AG08395 (cell line): ENCODE measurements at places on chromosomes 13 and 19.

GRCh38 chr19:18501832-18502231 is 20.0 kb downstream of the ELL start:
- no peak for DNase-seq

- DNase-seq = no peak
Observed at GRCh38 chr13:21611385-21611784, 7.4 kb upstream of the MICU2 start.

- no peak for DNase-seq
Observed at GRCh38 chr19:41194157-41194552, 1.1 kb downstream of the CYP2S1 start.

DNA sequence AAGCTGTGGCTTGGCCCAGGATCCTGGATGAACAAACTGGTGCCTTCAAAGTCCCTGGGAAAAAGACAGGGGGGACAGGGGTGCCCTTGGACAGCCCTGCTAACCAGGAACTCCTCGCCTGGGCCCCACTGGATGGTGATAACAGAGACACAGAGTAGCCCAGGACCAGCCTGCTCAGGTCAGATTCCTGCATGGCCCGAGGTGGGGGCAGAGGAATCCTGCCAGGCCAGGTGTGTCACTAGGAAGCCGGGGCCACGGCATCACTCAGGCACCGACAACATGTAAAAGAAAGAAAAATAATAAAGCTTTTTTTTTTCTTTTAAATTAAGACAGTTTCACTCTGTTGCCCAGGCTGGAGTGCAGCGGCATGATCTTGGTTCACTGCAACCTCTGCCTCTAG is 5.6 kb upstream of the RPL18A start:
- DNase-seq = no peak

- no peak for DNase-seq
Observed at GRCh38 chr19:47674548-47674947, 38.7 kb upstream of the EHD2 start.

- no peak for DNase-seq
Observed at GRCh38 chr13:36681894-36682624, 8.2 kb downstream of the SERTM1 start.

DNA sequence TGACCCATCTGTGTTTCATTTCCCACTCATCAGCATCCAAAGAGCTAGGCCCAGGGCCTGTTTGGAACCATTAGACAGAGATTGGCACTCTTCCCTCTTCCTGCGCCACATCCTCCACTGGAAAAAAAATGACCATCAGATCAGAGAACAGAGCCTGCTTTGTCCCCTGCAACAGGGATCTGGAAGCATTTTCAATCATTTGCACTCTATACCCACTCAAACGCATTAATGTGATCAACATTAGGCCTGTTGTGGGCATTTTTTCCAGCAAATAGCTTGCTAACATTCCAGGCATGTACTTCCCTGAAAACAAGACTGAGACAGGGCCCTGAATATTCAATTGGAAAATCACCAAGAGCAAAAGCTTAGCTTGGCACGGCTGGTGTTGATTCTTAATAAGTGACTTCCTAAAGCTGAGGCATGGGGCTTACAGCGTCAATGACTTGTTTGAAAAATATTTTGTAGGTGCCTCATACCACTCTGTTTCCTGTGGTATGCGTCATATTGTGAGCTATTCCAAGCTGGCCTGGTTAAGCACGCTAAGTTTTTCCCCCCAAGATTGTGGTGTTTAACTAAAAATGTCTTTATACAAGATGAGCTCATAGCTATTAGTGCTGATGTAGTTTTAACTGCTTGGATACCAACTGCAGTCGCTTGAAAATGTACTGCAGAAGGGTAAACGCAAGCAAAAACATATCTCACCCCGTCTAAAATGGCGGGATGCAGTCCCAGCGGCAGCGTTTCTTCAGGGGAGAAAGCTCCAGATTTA is 404.4 kb downstream of the SPRY2 start:
- DNase-seq = peak; percentile 93

- DNase-seq = no peak
Observed at GRCh38 chr13:89515948-89516347, 1831.5 kb upstream of the MIR17HG start.

- no peak for DNase-seq
Observed at GRCh38 chr13:50707628-50708027, 135.9 kb downstream of the DLEU7 start.

DNA sequence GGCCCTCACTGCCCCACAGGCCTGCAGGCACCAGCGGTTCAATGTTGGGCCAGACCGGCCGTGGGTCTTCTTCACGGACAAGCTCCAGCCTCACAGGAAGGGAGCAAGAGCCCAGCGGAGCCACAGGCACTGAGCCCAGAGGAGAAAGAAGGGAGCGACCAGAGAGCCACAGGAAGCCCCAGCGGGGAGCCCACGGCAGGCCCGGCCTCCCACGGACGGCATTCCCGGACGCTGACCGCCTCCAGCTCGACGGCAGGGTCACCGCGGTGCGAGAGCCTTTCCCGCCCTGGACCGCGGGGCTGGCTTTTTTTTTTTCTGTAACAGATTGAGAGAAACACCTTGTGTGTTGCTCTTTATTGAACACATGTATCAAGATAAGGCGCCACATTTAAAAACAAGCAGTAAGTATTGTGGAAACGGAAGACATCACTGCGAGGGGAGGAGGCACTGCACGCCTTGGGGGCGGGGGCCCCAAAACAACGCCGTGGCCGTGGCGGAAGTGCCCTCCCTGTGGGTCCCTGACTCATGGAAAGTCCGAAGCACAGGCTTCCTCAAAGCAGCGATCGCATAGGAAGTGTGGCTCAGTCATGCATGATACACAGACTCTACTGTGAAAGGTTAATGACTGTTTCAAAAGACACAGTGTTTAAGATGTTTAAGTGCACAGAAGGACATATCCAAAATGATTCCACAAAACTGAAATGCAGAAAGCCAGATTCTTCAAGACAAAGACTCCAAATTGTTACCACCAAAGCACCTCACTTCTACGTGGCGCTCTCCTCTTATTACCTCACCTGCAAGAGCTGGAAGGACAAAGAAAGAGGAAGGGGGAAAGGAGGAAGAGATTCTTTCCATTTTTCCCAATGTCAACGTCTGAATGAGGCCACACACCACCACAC is 3.5 kb downstream of the RASA3 start:
- peak; percentile 91 for DNase-seq

DNA sequence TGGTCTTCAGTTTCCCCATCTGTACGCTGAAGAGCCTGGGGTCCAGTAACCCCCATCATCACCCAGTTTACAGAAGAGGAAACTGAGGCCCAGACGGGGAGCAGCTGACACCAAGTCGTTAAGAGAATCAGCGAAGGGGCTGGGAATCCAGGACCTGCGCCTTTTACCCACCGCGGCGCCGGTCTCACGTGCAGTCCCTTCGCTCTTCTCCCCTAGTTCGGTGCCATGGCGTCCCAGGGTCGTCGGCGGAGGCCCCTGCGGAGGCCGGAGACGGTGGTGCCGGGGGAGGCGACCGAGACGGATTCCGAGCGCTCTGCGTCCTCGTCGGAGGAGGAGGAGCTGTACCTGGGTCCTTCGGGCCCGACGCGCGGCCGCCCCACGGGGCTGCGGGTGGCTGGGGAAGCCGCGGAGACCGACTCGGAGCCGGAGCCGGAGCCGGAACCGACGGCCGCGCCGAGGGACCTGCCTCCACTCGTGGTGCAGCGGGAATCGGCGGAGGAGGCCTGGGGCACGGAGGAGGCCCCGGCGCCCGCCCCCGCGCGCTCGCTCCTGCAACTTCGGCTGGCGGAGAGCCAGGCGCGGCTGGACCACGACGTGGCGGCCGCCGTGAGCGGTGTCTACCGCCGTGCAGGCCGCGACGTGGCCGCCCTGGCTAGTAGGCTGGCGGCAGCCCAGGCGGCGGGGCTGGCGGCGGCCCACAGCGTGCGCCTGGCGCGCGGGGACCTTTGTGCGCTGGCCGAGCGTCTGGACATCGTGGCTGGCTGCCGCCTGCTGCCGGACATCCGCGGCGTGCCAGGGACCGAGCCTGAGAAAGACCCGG is 698 bp downstream of the BLOC1S3 start:
- DNase-seq = no peak

DNA sequence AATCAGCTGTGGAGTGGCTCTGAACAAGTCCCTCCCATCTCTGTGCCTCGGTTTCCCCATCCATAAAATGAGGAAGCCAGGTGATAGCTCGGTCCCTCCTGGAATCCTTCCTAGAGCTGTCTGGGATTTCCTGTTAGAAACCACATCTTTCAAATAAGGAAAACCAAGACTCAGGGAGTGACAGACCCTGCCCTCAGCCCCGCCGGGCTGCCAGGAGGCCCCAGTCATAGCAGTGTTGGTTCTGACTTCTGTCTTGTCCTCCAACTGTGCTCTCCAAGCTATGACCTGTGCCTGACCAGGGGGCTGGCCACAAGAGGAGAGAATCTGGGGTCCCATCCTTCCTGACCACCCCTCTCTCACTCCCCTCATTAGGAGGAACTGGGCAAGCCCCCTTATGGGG is 1.1 kb upstream of the SHD start:
- DNase-seq = peak; percentile 4

GRCh38 chr13:33007237-33007636 is 9.0 kb upstream of the KL start:
- DNase-seq = no peak

- no peak for DNase-seq
Observed at GRCh38 chr19:35986664-35987570, 8.1 kb upstream of the SDHAF1 start.

GRCh38 chr13:27679896-27680295 is 58.2 kb downstream of the POLR1D start:
- DNase-seq = no peak

GRCh38 chr19:40366697-40367561 is 18.4 kb downstream of the PLD3 start:
- no peak for DNase-seq

- no peak for DNase-seq
Observed at GRCh38 chr19:15576526-15577156, 38.4 kb upstream of the CYP4F8 start.

GRCh38 chr13:34914416-34914815 is 27.7 kb upstream of the NBEA start:
- no peak for DNase-seq

- DNase-seq = no peak
Observed at GRCh38 chr13:33560726-33561125, 257.2 kb upstream of the RFC3 start.

DNA sequence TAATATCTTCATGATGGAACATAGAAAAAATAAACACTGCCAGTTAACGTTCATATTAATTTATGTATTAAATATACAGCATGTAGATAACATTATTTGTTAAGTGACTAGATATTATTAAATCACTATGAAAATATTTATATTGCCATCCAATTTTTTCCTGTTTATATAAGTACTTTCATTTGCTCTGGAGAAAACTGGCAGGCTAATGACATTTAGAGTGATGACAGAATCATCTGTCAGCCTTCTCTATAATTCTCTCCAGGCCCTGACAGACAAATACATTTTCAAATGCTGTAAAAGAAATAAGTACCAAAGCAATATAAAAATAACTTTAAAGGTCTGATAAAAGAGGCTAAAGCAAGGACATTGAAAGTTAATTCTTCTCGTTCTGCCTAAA is 2556.7 kb upstream of the PCDH20 start:
- DNase-seq = no peak

DNA sequence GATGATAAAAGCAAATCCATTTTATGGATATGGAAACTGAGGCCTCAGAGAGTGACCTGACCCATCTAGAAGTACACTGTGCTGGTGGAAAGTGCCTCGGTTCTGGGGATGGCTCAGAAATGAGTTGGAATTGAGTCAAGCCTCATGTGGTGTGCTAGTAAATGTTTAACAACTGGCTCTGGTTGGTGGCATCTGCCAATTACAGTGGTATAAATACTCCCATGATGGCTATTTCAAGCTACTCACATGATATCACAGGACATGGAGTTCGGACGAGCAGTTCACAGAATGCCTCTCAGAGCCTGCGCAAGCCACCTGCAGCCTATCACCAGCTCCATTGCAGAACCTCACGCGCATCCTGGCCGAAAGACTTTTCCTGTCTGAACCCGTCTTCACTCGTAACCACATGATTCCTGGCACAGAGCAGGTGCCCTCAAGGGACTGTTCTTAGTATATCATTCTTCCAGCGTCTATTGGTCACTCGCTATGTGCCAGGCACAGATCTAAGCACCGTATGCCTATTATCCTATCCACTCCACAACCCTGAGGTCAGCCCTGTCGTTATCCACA is 9.1 kb downstream of the TMEM150B start:
- DNase-seq = no peak

GRCh38 chr13:76132532-76132931 is 496.4 kb downstream of the LMO7 start:
- DNase-seq = no peak

- peak; percentile 65 for DNase-seq
Observed at GRCh38 chr19:16202320-16203255, 4.9 kb downstream of the AP1M1 start.

GRCh38 chr13:102401265-102401664 is 583 bp downstream of the FGF14 start:
- DNase-seq = no peak

- DNase-seq = peak; percentile 84
Observed at GRCh38 chr19:6519289-6519688, 11.5 kb upstream of the TNFSF9 start.

DNA sequence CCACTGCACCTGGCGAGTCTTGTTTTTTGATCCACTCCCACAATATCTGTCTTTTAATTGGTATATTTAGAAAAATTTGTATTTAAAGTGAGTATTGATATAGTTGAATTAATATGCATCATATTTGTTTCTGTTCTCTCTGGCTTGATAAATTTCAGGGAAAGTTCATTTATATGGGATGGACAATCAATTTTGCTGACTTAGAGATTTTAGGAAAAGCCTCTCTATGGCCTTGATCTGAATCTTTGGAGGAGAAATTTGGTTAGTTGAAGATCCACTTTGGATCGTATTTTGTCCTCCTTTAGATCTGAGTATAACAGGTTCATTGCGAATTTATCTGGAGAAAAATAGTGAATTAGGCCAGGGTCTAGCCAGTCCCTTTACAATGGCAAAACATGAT is 67.2 kb downstream of the SPRY2 start:
- DNase-seq = no peak

GRCh38 chr13:94799299-94799698 is 87.0 kb upstream of the SOX21 start:
- no peak for DNase-seq

GRCh38 chr19:29056535-29056934 is 156.4 kb downstream of the UQCRFS1 start:
- no peak for DNase-seq

GRCh38 chr19:13154241-13154778 is 4.1 kb downstream of the IER2 start:
- DNase-seq = peak; percentile 77

DNA sequence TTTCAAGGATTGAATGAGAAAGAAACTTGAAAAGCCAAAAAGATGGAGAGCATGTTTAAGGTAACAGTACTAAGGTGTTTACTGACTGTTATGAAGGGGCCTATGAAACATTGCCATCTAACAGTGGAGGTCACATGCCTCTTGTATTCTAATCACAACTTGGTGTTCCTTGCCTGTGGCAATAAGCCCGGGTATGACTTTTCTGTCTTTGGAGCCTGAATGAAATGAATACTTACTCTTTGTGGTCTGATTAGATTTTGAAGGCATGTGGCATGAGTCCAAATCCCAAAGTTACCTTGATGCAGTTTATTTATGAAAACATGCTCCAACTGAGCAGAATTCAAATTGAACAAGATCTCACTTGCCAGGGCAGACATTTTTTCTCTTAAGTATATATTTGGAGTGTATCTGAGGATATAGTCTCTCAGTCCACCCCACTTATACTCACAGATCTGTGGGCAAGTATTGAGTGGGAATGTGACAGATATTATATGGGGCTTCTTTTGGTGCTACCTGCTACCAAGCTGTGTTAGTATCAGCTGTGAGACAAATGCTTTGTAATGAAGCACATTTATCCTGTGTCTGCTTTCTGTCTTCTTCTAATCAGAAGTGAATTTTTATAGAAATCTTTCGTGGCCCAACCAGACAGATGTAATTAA is 67.5 kb downstream of the B3GLCT start:
- DNase-seq = no peak
